ENCODE measurements at places on chromosomes 1 and 21.

DNA sequence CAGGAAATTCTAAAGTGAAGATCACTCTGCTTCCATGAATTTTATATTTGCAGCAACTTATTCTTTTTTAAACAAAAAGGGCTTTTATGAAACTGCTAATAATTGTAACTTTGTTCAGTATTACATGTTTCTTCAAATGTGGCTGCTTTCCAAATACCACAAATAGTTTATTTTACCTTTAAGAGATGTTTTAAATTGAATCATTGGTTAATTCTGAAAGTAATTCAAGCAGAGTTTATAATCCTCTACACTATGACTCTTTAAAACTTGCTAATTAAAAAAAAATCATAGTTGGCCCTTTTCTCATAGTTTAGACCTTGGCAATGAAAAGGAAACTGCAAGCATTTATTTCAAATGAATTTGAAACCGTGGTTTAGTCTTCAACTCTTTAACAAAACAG lies 59.6 kb downstream of the SDCCAG8 start:
- no peak for DNase-seq

- DNase-seq, result no peak
Measured at GRCh38 chr1:68115308-68115707, 64.9 kb upstream of the DIRAS3 start.

GRCh38 chr1:47709872-47710231 lies 272.0 kb downstream of the FOXD2 start:
- DNase-seq, result no peak

DNA sequence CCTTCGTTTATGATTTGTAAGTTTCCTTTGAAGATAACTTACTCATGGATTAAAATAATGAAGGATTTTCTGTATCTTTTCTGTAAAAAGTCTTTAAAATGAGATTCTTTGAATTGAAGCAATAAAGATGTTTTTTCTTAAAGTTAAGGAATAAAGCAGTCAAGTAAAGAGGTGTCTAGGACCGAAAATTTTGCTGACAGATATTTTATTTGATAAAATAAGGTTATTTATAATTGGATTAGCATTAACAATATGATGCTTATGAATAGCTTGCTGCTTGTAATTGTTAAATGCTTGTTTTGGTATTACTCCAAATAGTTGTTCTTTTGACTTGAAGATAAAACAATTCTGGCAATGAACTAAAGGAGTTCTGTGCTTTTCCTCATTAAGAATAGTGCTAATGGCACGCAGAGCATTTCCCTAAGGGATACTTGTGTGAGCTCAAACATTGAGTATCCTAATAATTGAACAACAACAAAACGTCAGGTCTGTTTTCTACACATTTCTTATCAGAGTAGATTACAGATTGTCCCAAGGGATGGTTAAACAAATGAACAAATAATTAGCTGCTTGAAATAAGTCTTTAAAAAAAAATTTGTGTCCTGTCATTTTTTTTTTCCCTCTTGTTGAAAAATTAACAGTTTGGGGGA lies 16.6 kb downstream of the TSNAX start:
- DNase-seq, result no peak

All from activated CD8-positive, alpha-beta memory T cell treated with anti-CD3 and anti-CD28 coated beads, Interleukin-2, amount 10 ng/mL, durations not matched to agents 7 days and 5 days (primary cell).